Hepatocyte (in vitro differentiated cells): ENCODE measurements at places on chromosomes 1 and 21. TPM values are rescaled to one million over a fixed set of nuclear protein-coding genes. Genes with fewer than 3 reads are reported as not detected.

The LRRIQ3 gene
- 0.20 and 0.40 TPM in 2 replicates for total RNA-seq

The GBP6 gene
- 0.03 TPM in 1 of 2 replicates, not detected in the other for total RNA-seq

The HSD17B7 gene
- total RNA-seq: 45.8 and 50.2 TPM in 2 replicates

The CFHR5 gene
- 0.56 and 0.77 TPM in 2 replicates for total RNA-seq

The LIN28A gene
- 0.43 and 0.64 TPM in 2 replicates for total RNA-seq

The SMIM12 gene
- total RNA-seq: 21.9 and 35.4 TPM in 2 replicates

The PAPPA2 gene
- 2.6 and 2.9 TPM in 2 replicates for total RNA-seq

GRCh38 chr1:154434346-154435085 is 29.4 kb downstream of the IL6R start:
- no peak for DNase-seq

GRCh38 chr1:74505928-74506710 is 6.3 kb downstream of the LRRC53 start:
- DNase-seq: no peak

DNA sequence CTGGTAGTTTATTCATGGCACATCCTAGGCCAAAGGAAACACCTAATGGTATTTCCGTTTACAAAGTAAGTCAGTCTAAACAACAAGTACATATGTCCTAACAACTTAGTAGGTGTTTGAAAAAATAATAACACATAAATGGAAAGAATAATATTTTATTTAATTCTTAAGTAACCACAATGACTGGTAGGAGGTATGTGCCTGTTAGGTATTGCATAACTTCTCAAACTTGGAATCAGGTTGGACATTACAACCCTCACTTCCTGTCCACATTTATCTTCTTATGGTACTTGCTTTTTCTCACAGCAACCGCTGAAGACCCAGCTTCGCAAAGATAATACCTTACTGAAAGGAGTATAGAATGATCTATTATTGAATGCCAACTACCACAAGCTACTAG is 64.2 kb downstream of the VPS13D start:
- DNase-seq: no peak

DNA sequence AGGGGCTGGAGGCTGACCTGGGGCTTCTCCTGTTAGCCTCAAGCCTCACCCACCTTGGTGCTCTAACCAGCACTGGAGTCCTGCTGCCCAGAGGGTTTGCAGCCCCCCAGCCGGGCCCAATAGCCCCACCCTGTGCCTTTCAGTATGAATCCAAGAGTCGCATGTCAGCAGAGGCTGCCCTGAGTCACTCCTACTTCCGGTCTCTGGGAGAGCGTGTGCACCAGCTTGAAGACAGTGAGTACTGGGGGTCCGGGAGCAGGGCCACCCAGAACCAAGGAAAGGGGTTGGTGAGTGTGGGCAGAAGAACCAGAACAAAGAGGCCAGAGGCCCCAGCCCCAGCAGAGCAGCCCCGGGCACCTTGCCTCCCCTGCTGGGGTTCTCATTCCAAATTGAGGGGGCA is 25.6 kb downstream of the CDK18 start:
- DNase-seq: no peak

GRCh38 chr1:230681599-230681998 is 32.3 kb downstream of the AGT start:
- peak; percentile 71 for DNase-seq

GRCh38 chr1:18073066-18073642 is 34.4 kb upstream of the IGSF21 start:
- DNase-seq: no peak

GRCh38 chr1:225658041-225658440 is 5.1 kb upstream of the ENAH start:
- no peak for DNase-seq

DNA sequence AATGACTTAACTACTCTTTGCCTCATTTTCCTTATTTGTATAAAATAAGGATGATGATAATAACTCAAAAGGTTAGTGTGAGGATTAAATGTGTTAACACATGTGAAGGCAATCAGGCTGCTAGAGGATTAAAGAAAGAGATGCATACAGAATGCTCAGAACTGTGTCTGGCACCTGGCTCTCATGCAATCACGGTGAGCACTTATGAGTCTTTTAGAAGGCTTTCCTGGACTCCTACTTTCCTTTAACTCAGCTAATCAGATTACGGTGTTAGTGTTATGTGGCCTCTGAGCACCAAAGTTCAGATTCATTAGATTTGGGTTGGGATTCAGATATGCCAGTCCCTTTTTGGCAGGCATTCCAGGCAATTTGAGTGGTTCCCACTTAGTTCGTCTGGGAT is 311.6 kb upstream of the USP24 start:
- no peak for DNase-seq

GRCh38 chr1:41641475-41641814 is 157.0 kb upstream of the EDN2 start:
- no peak for DNase-seq

- DNase-seq: no peak
Measured at GRCh38 chr1:84297546-84298244, 3.8 kb upstream of the SAMD13 start.

DNA sequence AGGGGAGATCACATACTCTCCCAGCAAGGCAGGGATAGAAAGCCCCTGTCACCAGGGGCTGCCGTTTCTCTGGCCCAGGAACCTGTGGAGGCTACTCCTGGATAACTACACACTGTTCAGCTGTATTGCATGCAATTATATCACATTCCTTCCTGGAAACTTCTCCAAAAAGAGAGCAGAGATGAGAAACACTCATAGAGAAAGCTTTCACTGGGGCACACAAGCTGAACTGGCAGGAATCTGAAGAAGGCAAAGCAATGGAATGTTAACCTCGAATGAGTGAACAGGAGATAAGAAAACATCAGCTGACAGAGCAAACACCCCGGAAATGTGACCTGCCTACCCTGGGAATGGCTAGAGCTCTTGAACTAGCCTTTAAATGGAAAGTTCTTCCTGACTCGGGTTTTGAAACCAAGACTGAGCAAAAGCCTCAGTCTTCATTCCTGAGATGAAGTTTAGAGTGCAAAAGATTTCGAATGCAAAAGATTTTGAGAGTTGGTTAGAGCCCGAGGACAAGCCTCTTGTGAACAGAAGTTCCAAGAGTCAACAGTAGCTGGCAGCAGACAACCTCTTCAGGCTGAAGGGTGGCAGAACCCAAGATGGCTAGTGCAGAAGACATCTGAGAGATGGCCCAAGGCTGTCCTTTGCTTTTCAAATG is 32.3 kb downstream of the CCN1 start:
- DNase-seq: peak; percentile 71

GRCh38 chr1:241630476-241630875 is 9.7 kb downstream of the CHML start:
- DNase-seq: no peak

DNA sequence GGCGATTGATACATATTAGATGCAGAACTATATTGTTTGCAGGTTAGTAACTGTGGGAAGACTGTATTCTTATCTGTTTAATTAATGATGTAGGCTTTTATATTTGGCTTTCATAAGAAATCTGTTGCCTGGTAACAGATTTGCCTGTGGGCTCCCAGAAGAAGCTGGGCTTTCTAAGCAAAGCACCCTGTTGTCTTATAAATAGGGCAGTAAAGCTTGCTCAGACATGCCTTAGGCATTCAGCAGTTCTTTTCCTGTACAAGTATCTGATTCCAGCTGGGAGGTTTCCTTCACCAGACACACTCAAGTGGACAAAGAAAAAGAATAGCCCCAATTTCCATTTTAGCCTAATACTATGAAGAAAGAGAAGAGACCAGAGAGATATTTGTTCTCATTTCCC is 524.0 kb downstream of the LRRIQ3 start:
- no peak for DNase-seq

DNA sequence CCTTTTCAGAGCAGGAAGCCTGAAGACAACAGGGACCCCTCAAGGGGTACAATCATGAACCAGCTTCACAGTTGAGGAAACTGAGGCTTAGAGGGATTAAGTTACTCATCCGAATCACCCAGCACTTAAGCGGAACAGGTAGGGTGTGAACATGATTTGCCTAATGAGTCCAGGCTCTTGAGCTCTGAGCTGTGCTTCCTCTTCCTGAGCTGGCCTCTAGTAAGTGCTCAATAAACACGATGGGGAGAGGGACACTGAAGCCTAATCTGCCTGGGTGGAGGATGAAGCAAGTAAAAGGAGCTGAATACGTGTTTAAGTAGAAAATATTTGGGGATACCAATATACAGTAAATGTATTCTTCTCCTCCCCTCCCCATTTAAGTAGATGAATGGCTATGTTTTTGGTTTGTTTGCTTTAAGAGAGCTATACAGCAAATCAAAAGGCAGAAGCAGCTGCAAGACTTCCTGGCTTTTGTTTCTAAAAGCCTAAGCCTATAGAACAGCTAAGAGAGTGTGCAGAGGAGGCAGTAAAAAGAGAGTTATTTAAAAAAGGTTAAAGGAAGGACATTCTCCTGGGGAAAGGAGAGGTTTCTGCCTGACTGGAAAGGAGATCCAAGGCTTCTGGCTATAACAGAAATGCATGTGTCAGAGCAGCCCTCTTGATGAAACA is 20.5 kb downstream of the STPG1 start:
- no peak for DNase-seq

- DNase-seq: peak; percentile 60
Measured at GRCh38 chr1:116538544-116538943, 32.3 kb downstream of the CD58 start.

DNA sequence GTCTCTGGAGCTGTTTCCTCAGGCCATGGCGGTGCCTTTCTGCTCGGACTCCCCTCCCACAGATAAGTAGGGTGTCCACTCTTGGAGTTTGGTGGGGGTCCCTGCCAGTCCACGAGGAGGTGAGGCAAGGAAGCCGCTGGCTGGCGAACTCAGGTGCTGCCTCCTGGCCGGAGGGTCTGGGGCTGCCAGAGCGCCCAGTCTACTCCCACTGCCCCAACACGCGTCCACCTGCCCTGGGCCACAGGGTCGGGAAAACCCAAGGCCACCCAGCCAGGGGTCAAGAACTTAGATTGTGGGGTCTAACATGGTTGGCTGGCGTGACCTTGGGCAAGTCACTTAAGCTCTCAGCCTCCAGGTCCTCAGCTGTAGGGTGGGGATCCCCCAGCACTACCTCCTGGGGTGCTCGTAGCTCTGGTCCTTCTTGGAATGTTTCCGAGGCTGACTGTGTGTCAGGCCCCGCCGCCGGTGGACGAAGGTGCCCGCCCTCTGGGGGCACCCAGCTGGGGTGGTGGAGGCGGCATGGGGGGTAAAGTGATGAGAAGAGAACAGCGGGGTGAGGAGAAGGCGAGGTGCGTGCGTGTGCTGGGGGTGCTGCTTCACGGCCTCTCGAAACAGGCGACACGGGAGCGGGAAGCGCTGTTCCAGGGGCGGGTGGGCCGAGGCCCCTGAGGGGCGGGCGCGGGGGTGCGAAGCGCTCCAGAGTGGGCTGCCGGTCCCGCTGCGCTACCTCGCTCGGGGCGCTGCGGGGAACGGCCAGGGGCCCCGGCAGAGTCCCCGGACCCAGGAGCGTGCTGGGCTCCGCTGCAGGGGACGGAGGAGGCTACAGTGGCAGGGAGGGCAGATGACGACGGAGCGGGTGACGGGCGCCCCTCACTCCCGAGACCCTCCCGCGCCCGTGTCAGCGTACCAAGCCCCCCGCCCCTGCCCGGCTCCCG is 1.2 kb downstream of the SH2D5 start:
- no peak for DNase-seq

- no peak for DNase-seq
Measured at GRCh38 chr1:93805027-93805610, 73.9 kb downstream of the DNTTIP2 start.

- DNase-seq: no peak
Measured at GRCh38 chr1:166822385-166822784, 16.9 kb upstream of the POGK start.

GRCh38 chr1:45306319-45306718 is 20.4 kb upstream of the HPDL start:
- DNase-seq: no peak

- peak; percentile 25 for DNase-seq
Measured at GRCh38 chr1:10170239-10170574, 40.2 kb upstream of the KIF1B start.
